GM18507 (cell line): ENCODE measurements at places on chromosomes 12 and 14.
A peak's percentile ranks its signal among the peaks of the same experiment; 100 is the strongest.

DNA sequence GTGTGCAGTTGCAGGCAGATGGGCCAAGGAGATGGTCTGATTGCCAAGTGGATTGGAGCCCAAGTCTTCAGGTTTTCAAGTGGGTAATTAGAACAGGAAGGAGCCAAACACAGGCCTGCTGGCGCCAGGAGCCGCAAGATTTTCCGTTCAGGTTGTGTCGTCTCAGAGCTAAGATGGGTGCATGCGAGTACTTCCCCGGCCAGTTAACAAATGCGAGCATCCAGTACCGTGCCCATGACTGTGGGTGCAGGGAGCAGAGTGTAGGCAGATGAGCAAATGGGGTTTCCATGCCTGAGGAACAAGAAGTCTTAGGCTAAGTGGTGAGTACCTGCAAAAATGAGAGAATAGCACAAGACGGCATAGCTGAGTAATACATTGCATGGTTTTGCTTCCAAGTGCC, 90.5 kb downstream of the CHST11 start:
- no peak for DNase-seq

GRCh38 chr14:61217516-61217915, 63.6 kb downstream of the TMEM30B start:
- no peak for DNase-seq

- no peak for DNase-seq
Observed at GRCh38 chr12:90940872-90941499, 14.0 kb downstream of the CCER1 start.

DNA sequence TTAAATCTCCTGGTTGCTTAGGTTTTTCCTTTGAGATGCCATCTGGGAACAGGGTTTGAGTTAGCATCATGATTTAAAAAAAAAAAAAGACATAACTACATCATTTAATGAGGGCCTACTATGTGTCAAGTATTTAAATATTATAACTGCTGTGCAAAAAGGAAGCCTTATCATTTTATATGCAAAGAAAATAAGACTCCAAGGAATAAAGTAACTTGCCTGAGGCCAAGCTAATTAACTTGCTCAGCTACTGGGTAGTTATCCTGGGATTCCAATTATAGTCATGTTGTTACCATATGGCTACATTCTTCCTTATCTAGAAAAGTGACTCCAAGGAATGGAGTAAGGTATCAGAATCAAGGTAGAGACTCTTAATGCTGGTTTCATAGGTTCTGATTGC, 123.5 kb downstream of the SLC41A2 start:
- DNase-seq: no peak

DNA sequence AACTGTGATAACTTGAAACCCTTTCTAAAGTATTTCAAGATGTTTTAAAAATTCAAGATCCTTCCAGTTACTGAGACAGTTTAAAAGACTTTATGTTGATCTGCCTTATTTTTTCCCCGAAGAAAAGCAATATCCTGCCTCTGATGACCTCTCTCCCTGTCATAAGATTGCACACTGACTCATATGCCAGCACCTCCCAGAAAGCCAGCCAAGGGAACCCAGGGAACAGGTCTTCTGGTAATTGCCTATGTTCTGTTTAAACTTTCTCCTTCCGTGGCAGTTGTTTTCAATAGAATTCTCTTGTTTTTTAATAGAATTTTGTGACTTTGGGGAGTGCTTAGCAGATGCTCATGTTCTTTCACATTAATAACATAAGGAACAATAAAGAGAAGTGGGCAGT, 300.2 kb upstream of the PRKD1 start:
- no peak for DNase-seq

- DNase-seq: no peak
Observed at GRCh38 chr12:113049976-113050742, 6.4 kb upstream of the DTX1 start.

GRCh38 chr12:89529738-89530137, 3.9 kb upstream of the POC1B start:
- DNase-seq: no peak

GRCh38 chr14:101734246-101734847, 27.2 kb upstream of the PPP2R5C start:
- DNase-seq: no peak

DNA sequence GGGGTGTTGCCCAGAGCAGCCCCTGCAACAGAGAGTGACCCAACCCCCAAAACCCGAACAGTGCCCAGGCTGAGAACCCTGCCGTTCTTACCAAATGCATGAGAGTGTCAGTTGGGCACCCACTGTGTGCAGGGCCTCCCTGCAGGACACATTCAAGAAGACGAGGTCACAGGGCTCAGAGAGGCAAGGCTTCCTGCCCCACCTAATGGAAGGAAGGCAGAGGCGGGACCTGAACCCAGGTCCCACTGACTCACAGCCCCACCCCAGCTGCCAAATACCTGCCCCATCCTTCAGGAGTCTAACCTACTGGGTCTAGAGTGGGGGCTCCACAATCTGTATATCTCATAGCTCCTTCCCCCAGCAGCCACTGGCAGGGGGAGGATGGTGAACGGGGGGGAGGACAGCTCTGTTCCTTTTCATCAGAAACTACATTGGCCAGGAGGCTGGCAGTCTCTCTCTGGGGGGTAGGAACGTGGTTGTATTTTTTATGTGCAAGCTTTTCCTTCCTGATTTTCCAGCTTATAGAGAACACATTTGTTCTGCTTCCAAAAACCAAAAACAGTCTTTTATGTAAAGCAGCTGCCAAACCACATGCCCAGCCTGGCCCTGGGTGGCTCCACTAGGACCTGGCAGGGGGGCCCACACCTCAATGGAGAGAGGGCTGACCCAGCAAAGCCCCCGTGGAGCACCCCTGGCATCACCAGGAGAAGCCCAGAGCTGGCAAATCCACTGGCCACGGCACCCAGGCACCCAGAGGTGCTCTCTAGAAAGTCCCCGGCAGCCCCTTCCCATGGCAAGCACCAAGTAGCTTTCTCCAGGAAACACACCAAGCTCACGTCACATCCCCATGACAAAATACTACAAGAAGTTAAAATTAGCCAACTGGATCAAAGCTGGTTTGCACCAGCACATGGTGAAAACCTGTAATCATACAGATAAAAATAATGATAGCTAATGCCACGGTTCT, 17.0 kb downstream of the NCOR2 start:
- no peak for DNase-seq

- DNase-seq: no peak
Observed at GRCh38 chr14:26394150-26394810, 203.6 kb downstream of the NOVA1 start.

- no peak for DNase-seq
Observed at GRCh38 chr12:108047071-108047550, 82.0 kb upstream of the WSCD2 start.

- no peak for DNase-seq
Observed at GRCh38 chr12:32296567-32296966, 102.8 kb upstream of the FGD4 start.

DNA sequence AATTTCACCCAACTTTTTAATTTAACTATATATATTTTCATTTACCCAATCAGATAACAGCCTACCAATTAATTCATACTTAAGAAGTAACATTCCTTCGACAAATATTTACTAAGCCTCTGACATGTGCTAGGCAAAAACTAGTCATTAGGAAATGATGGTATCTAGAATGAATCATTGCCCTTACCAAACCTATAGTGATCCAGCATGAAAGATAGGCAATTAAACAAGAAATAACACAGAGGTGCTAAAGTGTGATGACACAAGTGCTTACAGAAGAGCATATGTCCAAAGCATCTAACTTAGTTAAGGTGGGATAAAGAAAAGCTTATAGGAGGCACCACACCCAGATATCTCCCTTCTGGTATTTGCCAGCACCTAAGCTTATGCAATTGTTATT, 166.5 kb upstream of the RASSF8 start:
- DNase-seq: no peak

- no peak for DNase-seq
Observed at GRCh38 chr12:89424389-89424788, 72.1 kb upstream of the DUSP6 start.

- DNase-seq: no peak
Observed at GRCh38 chr12:67237231-67237630, 31.9 kb upstream of the CAND1 start.

DNA sequence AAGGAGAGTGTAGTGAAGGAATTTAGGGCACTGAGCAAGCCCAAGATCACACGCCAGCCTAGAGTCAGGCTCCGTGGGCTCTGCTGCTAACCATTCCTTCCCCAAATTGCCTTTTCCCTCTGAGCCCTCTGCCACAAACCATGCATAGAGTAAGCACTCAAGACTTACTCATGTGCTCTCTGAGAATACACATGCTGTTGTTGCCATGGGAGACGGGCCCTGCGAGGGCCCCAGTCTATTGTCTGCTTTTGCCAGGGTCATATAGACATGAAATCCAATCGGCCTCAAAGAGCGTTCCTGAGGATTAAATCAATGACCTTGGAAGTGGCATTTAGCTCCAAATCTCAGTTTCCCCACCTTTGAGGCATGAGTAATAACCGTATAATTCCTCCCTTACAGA, 48.7 kb upstream of the WSCD2 start:
- no peak for DNase-seq

DNA sequence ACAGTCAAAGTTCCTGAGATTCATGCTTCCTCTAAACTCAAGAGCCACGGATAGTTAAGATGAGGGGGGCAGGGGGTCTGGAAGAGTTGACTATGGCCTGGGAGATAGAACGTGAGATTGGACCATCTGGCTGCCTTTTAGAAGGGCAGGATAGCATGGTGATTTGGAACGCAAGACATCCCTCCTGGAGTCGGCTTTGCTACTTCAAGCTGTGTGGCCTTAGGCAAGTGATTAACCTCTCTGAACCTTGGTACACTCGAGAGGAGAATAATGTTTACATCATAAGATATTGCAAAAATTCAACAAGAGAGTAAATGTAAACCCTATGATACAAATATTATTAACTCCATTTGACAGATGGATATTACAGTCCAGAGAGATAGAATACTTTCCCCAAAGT, 49.7 kb downstream of the RPH3A start:
- DNase-seq: no peak

- no peak for DNase-seq
Observed at GRCh38 chr12:132226604-132227003, 82.3 kb downstream of the NOC4L start.

- DNase-seq: no peak
Observed at GRCh38 chr14:103348154-103348553, 14.1 kb downstream of the EIF5 start.

DNA sequence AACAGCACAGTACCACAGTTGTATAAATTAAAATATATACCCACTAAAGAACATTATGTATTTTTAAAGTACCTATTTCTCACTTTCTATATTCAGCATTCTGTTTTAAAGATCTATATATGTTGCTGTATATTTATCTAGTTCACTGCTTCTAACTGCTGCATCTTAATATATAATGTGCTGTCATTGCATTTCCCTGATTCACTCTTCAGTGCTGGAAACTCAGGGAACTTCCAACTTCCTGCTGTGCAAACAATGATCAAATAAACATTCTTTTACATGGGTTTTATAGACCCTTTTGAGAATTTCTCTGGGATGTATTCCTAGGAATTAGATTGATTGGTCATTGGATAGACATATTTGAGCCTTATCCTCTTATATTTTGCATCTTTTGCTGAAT, 379.1 kb downstream of the APAF1 start:
- DNase-seq: no peak

GRCh38 chr12:15919418-15919817, 8.3 kb downstream of the DERA start:
- no peak for DNase-seq

DNA sequence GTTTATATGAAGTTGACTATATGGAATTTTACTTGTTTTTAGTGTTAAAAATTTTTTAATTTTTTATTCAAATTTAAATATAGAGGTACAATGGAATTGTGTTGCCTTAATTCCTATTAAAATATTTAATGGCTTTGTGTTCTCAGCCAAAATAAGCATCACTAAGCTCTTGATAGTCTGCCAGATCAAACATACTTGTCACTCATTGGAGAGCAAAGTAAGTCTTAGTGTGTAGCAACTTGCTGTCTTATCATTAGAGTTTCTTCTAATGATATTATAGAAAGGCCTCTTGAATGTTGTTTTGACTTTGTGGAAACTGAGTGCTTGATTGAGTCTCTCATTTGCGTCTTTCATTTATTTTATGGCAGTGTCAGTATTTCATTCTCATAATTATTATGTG, 10.7 kb downstream of the SFSWAP start:
- no peak for DNase-seq

GRCh38 chr12:106140223-106140986, 1.7 kb upstream of the NUAK1 start:
- no peak for DNase-seq

DNA sequence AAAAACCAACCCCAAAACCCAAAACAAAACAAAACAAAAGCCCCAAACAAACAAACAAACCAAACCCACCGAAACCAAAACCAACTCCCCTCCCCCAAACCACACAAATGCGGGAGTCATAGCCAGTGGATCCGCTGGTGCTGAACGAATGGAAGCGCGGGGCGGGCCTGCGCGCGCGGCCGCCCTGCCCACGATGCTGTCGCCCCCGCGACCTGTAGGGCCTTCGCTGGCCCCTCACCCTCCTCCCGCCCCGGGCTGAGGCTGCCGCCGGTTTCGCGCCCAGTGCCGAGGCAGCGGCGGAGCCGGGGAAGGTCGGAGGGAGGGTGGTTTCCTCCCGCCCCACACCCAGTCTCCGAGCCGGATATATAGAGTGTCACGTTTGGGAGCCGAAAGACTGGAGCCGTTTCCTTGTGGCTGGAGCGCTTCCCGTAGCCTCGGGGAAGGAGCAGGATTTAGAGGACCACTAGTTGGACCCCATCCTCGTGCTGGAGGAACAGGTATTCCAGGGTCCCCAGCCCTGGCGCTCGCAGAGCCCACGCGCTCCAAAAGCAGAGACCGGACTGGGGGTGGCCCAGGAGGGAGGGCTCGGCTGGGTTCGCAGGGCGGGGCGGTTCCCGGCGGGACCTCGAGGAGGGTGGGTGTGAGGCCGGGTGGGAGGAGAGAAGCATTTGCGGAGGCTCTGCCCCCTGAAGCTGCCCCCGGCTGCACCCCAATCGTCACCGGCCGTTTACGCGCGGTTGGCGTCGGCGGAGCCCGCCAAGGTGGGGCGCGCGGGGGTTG, at the start of gene FAR2:
Gene FAR2, plus strand, starts transcription at position 368 of the 780 bp plus-strand sequence. CDS start 121,172 bp downstream, outside the sequence.
- no peak for DNase-seq

GRCh38 chr12:121238604-121239350, 28.8 kb downstream of the P2RX4 start:
- no peak for DNase-seq

GRCh38 chr14:104078031-104078455, 7.5 kb upstream of the ASPG start:
- peak; percentile 90 for DNase-seq
